ENCODE measurements at places on chromosomes 16 and 17.

DNA sequence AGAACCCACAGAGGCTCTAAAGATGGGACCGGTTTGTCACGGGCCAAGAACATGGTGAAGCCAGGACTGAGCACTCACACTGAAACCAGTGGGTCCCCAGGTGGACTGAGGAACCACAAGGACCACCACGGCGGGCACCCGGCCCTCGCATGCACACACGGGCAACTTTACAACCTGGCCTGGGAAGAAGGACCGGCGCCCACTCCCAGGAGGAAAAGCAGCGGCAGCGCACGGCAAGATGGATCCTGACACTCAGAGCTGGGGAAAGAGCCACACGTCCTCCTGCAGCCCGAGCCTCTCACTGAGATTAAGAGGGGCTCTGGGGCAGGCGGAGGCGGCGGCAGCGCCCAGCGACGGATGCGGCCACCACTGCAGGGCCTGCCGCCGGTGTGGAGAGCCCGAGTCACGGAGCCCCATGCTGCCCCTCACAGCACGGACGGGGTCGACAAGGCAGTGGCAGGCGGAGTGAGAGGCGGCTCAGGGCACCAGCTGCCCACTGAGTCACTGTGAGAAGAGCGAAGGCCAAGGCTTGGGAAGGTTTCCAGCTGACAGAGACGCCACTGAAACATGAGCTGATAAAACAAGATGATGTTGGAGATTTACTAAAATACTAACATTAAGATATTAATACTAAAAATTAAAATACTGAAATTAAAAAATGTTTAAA, 118.3 kb downstream of the ANKRD11 start:
- H3K4me3 ChIP-seq: no peak overlapping the region
- H3K4me1 ChIP-seq: peaks cover 50% of the 10 kb centered on the region
- H3K36me3 ChIP-seq: no peaks in the 10 kb centered on the region
- H3K27ac ChIP-seq: no peak overlapping the region

- H3K27ac ChIP-seq: no peak overlapping the region
- peak; percentile 81 for DNase-seq
- no peaks in the 10 kb centered on the region for H3K4me1 ChIP-seq
- H3K4me3 ChIP-seq: no peak overlapping the region
- H3K27me3 ChIP-seq: no peaks in the 10 kb centered on the region
Observed at GRCh38 chr16:72021043-72021442, 12.5 kb downstream of the DHODH start.

- no peak within 1 kb of the TSS for H3K27ac ChIP-seq
- H3K27me3 ChIP-seq: peaks cover 50% of the 10 kb centered on the region
- peak within 1 kb of the TSS; percentile 53 for H3K4me3 ChIP-seq
- peak; percentile 71 for DNase-seq
Observed at GRCh38 chr17:48429638-48430586, at the start of gene SKAP1. TSS of gene SKAP1 (minus strand) at chr17:48430214.

DNA sequence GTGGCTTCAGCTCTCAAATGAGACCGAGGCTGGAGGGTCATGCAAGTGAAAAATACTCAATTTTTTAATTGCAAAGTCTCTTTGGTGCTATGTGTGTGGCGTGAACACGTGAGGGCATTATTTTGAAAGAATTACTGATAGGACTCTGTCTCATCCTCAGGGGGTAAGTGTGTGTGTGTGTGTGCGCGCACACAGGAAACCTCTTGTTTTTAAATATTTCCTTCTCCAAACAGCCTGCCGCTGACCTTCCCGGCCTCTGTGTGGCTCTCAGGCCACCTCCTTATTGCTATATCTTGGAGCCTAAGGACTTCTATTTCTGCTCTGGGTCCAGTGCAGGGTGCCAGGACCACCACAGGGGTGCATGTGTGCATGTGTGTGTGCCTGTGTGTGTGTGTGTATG, 99.7 kb downstream of the CMIP start:
- H3K4me3 ChIP-seq: no peak overlapping the region
- peaks cover 17% of the 10 kb centered on the region for H3K4me1 ChIP-seq
- no peaks in the 10 kb centered on the region for H3K36me3 ChIP-seq
- peak overlapping the region; percentile 55 for H3K27ac ChIP-seq
- no peak for DNase-seq

DNA sequence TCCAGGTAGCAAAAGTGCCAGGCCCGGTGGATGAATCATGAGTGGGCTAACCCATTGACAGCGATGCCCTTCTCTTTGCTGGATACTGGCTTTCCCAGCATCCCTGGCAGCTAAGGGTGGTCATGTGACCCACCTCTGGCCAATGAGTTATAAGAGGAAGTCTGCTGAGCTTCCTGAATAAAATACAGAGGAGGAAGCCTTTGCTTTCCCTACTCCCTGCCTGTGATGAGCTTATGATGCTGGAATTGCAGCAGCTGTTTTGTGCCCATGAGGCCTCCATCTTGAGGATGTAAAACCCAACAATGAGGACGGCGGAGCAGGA, 15.0 kb upstream of the ATP2A3 start:
- H3K27me3 ChIP-seq: no peaks in the 10 kb centered on the region
- DNase-seq: no peak
- H3K4me1 ChIP-seq: peaks cover 22% of the 10 kb centered on the region
- no peak overlapping the region for H3K27ac ChIP-seq
- H3K36me3 ChIP-seq: no peaks in the 10 kb centered on the region

DNA sequence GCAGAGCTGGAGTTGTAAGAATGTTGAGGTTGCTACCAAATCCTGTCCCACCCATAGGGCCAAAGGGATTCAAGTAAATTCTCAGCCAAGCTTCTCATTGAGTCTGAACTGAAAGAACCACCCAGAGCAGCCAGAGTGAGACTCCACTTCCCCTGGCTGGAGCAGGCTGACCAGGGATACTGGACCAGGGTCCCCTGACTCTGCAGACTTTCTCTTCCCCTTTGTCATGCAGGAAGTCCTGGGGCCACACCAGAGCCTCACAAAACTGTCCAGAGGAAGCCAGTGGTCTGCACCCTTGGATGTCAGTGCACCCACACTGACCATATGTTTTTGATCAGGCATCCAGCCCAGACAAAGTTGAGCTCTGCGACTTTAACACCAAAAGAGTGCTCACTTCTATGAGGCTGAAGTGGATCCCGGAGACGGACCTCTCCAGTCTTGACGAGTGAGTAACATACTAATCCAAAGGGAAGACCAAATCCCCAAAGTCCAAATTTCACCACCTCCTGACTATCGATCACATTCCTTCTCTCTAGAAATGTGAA, 4.1 kb downstream of the NXN start:
- H3K4me1 ChIP-seq: peaks cover 55% of the 10 kb centered on the region
- H3K27ac ChIP-seq: peak overlapping the region; percentile 65
- peak overlapping the region; percentile 3 for H3K4me3 ChIP-seq
- H3K36me3 ChIP-seq: no peaks in the 10 kb centered on the region
- no peak for DNase-seq

DNA sequence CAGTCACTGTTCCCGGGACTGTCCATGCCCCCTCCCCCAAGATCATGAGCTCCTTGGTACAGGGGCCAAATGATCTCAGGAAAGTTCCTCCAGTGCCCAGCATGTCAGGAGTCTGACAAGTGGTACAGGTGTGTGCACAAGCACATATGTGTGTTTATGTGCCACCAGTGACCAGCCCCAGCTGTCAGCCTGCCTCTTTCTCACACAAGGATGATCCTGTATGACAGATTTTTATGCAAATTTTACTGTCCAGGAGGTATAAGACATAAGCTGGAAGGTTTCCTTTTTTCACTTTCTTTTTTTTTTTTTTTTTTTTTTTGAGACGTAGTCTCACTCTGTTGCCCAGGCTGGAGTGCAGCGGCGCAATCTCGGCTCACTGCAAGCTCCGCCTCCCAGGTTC, 31.4 kb upstream of the GFOD2 start:
- no peaks in the 10 kb centered on the region for H3K27me3 ChIP-seq
- H3K4me1 ChIP-seq: peaks cover 5% of the 10 kb centered on the region
- H3K27ac ChIP-seq: no peak overlapping the region

Measured in GM23338 (cell line).